Psoas muscle (tissue), 8 donors: ENCODE measurements at places on chromosomes 12 and 14. TPM values are rescaled to one million over a fixed set of nuclear protein-coding genes. Genes with fewer than 3 reads are reported as not detected.

Gene CRIP2
- total RNA-seq, result 46.5 TPM

GRCh38 chr12:104958805-104959334 lies 780 bp upstream of the SLC41A2 start:
- no peak for DNase-seq

- no peak for DNase-seq
These were observed 113.9 kb downstream of the RBM19 start for GRCh38 chr12:113852264-113852663.

- DNase-seq, result no peak
These were observed 923.5 kb downstream of the BCL11B start for GRCh38 chr14:98348505-98348904.

GRCh38 chr14:22887990-22888378 lies 5.0 kb downstream of the REM2 start:
- DNase-seq, result no peak

DNA sequence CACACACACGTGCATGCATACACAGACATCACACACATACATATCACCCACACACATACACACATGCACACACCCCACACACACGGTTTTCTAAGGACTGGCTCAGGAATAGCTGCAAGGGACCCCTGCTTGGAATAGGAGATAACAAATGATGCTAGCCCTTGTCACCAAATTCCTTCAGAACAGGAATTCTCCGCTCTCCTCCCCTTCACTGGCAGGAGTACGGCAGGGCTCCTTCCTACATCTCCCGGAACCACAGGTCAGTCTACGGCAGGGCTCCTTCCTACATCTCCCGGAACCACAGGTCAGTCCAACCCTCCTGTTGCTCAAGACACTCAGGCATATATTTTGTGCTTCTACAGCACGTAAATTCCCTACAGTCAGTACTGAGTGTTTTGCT lies 23.9 kb downstream of the PHLDA1 start:
- DNase-seq, result no peak

GRCh38 chr12:51482929-51483697 lies 58.5 kb downstream of the SLC4A8 start:
- no peak for DNase-seq

Gene CCDC197
- 3.1 TPM for total RNA-seq

DNA sequence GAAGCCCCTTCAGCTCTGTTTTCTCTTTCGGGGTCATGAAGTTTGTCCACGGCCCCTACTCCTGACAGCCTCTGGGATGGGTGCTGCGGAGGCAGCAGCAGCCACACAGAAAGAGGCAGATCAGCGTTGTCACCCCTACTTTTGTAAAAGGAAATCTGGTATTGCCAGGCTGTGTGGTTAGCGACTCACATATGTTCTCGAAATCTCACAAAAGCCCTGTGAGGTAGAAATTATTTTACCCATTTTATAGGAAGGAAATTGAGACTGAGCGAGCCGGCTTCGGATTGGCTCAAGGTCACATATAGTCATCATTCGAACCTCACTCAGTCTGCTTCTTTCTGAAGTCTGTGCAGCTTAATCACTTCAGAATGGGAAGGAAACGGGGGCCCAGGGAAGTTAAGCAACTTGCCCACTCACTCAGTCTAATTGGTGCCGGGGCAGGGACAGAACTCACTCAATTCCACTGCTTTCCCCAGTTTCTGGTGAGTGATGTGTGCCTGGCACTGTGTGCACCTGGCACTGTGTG lies 1.1 kb upstream of the CKAP4 start:
- DNase-seq, result no peak

DNA sequence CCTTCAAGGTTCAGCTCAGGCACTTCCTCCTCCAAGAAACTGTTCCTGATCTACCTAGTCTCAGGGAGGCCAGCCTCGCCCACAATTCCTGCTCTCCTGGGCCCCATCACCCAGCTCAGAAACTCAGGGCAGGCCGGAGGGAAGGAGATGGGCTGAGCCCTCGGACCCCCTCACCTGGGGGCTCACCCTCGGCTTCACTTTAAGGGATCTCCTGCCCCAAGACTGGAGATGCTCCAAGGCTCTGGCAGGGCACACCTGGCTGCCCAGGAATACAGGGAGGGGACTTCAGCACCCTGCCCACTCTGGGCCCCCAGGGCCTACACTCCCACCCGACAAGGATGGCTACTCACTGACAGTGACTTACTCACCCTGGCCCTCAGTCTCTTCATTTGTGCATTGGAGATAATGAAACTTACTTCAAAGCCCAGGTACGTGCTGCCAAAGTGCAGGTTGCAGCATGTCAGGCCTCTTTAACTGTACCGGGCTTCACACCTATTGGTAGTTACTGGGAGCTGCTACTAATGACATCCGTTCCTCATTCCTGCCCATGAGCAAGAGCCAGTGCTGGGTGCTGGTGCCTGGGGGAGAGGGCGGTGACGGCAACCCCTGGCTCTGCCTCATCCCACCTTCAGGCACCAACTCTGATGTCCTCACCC lies 21.0 kb upstream of the PPP1R13B start:
- no peak for DNase-seq
